Uterine smooth muscle cell (primary cell): ENCODE measurements at places on chromosomes 4 and X. TPM values are rescaled to one million over a fixed set of nuclear protein-coding genes. Genes with fewer than 3 reads are reported as not detected.

Gene RBM47
- total RNA-seq = 3.3 and 4.4 TPM in 2 replicates

Gene GAGE12G
- not detected in 2 replicates for total RNA-seq

Gene MBTPS2
- 12.8 and 13.1 TPM in 2 replicates for total RNA-seq

Gene SLC34A2
- not detected in 2 replicates for total RNA-seq

Gene NAA11
- not detected in 2 replicates for total RNA-seq

Gene PCDH11X
- total RNA-seq = under 0.01 TPM in 1 of 2 replicates, not detected in the other

Gene DCTD
- 110 and 116 TPM in 2 replicates for total RNA-seq
